Dermis microvascular lymphatic vessel endothelial cell (primary cell): ENCODE measurements at places on chromosomes 16 and 17. TPM values are rescaled to one million over a fixed set of nuclear protein-coding genes. Genes with fewer than 3 reads are reported as not detected.

GRCh38 chr17:31497994-31498826 is 106.7 kb downstream of the RAB11FIP4 start:
- no peak for DNase-seq

DNA sequence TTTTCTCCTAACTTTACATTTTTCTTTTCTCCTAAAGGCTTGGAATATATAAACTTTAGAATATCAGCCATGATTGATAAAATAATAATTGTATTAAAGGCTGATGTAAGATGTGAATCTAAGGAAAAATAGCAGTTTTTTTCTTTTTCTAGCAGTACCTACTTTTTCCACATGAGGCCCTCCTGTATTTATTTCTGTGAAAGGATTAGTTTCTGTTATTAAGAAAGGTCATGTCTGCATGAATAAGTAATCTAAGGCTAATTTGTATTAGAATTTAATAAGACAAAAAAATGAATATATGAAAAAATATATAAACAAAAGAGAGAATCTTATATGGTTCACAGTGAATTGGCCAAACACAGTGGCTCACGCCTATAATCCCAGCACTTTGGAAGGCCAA is 85.3 kb downstream of the STXBP4 start:
- DNase-seq: no peak

DNA sequence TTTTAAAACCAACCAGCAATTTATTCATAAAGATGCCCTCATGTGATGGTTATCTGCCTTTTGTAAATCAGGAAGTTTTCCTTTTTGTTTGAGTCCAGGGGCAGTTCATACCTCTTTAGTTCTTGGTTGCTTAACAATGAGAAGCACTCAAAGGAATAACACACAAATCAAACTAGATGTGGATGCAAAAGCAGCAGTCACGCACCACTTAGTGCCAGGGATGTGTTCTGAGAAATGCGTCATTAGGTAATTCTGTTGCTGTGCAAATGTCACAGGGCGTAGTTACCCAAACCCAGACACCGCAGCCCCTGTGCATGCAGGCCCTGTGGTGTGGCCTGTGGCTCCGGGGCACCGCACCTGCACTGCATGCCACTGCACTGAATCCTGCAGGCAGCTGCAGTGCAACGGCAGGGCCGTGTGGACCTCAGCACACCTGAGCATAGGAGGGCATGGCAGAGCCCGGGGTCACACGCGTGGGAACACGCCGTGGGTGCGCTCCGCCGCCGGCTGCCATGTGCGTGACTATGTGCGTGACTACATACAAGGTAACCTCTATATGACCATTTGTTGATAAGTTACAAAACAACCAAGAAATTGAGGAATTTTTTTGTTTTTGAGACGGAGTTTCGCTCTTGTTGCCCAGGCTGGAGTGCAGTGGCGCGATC is 39.6 kb downstream of the PKD1 start:
- no peak for DNase-seq

- no peak for DNase-seq
Observed at GRCh38 chr17:46027048-46027975, 28.3 kb downstream of the STH start.

- DNase-seq: no peak
Observed at GRCh38 chr16:22357635-22357971, 16.8 kb downstream of the CDR2 start.

HOXB2 gene
- total RNA-seq: 0.51 and 0.63 TPM in 2 replicates

DNA sequence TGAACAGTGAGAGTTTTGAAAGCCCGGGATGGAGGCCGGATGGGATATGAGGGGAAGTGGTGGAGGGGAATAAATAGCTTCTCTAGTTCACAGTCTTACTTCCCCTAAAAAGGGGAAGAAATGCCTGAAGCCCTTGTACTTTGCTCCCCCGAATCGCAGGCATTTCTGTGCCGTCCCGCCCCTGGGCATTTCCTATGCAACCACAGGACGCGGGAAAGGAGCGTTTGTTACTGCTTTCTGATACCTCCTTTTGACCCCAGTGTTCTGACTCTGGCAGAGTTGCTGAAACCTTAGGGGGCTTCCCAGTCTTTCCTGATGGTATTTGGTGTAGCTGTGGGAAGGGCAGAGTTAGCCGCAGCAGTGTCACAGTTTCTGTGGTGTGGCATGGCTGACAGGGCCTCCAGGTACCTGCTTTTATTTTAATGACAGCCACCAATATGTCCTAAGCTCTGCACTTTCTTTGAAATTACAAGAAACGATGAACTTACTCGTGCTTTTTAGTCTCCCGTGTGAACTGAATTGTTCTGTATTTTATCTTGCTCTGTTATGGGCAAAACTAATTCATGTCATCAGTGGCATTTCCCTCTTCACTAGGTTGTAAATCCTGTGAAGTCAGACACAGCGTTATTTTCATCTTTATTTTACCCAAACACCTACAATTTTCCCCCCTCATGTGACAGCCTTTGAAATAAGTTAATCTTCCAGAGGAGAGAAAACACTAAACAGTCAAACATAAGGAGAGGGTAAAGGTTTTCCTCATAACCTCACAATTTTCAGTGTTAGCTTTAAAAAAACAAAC is 27.1 kb downstream of the USP10 start:
- no peak for DNase-seq

DNA sequence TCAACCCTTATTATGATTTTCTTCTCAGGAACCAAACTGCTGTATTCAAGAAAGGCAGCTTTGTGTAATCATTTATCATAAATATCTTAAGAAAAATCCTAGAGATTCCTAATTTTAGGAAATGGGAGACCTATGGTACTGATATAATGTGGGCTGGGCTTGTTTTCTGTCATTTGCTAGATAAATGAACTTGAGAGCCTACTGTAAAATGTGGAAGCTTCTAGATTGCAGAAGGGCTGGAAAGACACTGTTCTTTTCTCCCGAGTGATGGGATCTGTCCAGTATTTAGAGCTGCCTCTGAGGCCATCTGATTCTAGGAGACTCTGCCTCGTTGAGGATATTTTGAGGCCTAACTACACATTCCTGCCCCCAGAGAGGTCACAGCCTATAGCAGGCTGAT is 19.9 kb upstream of the STH start:
- no peak for DNase-seq

- DNase-seq: no peak
Observed at GRCh38 chr16:79826732-79827475, 226.4 kb upstream of the MAF start.

DNA sequence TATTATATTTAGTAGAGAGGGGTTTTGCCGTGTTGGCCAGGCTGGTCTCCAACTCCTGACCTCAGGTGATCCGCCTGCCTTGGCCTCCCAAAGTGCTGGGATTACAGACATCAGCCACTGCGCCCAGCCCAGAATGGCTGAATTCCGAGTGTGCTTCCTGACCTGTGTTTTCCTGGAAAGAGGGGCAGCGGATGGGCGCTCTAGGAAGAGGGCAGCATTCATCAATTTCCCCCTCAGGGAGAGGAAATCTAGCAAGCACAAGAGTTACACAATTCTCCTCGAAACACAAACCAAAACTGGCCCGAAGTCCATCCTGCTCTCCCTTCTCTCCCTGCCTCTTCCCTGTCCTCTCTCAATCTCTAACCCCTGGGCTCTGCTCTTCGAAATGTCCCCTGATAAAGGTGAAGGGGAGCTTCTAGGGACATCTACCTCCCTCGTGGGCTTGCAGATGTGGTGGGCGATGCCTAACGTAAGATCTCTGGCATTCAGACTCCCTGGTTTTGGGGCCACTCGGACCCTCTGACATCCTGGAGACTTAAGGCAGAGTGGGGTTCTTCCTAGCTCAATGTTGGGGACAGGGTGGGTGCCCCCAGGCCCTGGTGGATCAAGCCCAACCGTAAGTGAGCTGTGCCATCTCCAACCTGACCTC is 1.0 kb downstream of the IL27 start:
- no peak for DNase-seq

DNA sequence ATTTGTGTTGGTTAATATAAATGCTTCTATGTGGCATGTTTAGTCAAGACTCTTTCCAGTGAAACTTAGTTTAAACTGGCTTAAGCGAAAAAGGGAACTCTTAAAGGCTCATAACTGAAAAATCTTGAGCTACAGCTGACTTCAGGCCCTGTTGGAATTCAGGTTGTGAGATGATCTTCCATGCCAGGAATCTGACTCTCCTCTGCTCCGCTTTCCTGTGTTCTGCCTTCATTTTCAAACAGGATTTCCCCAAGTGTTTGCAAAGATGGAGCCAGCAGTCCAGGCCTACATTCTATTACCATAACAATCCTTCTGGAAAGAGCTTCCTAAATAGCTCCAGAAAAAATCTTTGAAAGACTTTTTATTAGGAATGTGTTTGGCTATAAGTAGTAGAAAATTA is 134.9 kb downstream of the NLK start:
- no peak for DNase-seq

DNA sequence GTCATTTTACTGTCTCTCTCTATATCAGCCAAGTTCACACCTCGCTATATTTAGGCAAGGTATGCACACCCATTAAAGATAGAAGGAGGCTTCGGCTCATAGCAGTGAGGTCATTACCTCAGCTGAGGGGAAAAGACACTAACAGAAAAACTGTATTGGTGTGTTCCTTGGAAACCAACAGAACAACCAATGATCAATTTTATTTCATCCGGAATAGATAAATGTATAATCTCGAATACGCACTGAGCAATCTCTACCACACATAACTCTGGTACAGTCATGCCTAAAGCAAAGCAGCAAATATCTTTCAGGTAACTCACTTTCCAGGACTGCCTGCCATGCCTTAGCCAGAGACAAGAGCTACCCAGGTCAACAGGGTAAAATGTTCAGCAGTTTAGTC is 109.9 kb upstream of the CORO6 start:
- no peak for DNase-seq

DNA sequence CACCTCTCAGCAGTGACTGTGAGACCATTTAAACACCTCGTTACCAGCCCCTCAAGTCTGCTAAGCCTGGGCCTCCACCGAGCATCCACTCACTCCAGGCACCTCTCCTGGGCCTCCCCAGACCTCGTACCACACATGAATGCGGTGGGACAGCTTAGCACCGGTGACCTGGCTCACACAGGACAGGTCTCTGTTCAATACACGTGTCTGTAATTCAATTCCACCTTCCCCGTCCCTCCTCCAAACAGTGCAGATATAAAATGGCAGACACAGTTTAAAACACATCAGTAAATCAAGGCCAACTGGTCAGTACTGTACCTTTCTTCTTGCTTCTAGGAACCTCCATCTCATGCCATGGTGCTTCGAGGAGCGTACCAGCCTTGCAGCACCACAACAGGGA is 73.9 kb downstream of the ZNF778 start:
- DNase-seq: no peak

PRAC2 gene
- not detected in 2 replicates for total RNA-seq

TP53TG3D gene
- 0.26 and 0.38 TPM in 2 replicates for total RNA-seq

- no peak for DNase-seq
Observed at GRCh38 chr17:4444782-4445473, 11.2 kb downstream of the SPNS3 start.

PCGF2 gene
- total RNA-seq: 3.2 and 5.6 TPM in 2 replicates

- DNase-seq: peak; percentile 78
Observed at GRCh38 chr17:48002266-48002915, 31.5 kb downstream of the CDK5RAP3 start.

- peak; percentile 59 for DNase-seq
Observed at GRCh38 chr17:8079291-8080207, 8.0 kb downstream of the ALOX12B start.

GRCh38 chr17:69872675-69873262 is 202.3 kb upstream of the KCNJ16 start:
- DNase-seq: no peak

- DNase-seq: no peak
Observed at GRCh38 chr16:89341697-89342694, 124.5 kb downstream of the ZNF778 start.

CCL8 gene
- 0.13 TPM in 2 replicates for total RNA-seq

- DNase-seq: no peak
Observed at GRCh38 chr16:28193530-28194423, 18.0 kb downstream of the XPO6 start.

- no peak for DNase-seq
Observed at GRCh38 chr16:75197522-75198134, 9.3 kb downstream of the CTRB2 start.

GRCh38 chr16:20744922-20745440 is 3.4 kb upstream of the THUMPD1 start:
- peak; percentile 28 for DNase-seq

DNA sequence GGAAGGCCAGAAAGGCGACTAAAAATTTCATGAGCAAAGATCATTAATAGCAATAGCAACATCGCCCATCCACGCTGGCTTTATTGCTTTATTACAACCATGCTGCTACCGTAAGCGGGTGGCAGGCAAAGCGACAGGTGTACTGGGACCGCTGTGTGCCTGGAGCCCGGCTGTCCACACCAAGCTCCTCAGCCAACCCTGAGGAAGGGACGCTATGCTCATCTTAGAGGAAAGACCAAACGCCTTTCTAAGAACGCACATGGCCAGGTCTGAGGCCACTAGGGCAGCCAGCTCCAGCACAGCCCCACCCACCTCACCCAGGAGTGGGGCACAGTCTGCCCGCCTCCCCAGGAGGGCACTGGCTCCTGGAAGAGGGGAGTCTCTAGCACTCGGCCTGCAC is 28.0 kb downstream of the PEMT start:
- no peak for DNase-seq

SCIMP gene
- total RNA-seq: not detected in 2 replicates

DNA sequence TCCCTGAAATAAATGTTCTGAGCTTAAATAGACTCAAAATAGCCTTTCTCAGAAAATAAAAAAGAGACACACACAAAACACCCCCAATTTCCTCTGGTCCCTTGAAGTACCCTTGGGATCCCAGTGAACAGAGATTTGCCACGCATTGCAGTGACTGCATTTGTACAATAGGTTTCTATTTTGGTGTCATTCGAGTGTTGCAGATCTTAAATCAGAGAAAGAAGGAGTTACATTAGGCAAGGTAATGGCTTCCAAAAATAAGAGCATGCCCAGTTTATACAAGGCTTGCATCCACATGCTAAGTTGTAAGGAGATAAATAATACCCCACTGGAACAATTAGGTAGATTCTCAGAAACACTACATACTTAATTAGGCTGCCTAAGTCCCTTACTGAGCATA is 2.2 kb downstream of the TOX3 start:
- DNase-seq: no peak

KRT20 gene
- not detected in 2 replicates for total RNA-seq

GRCh38 chr17:39486242-39486641 is 25.0 kb downstream of the CDK12 start:
- no peak for DNase-seq

DNA sequence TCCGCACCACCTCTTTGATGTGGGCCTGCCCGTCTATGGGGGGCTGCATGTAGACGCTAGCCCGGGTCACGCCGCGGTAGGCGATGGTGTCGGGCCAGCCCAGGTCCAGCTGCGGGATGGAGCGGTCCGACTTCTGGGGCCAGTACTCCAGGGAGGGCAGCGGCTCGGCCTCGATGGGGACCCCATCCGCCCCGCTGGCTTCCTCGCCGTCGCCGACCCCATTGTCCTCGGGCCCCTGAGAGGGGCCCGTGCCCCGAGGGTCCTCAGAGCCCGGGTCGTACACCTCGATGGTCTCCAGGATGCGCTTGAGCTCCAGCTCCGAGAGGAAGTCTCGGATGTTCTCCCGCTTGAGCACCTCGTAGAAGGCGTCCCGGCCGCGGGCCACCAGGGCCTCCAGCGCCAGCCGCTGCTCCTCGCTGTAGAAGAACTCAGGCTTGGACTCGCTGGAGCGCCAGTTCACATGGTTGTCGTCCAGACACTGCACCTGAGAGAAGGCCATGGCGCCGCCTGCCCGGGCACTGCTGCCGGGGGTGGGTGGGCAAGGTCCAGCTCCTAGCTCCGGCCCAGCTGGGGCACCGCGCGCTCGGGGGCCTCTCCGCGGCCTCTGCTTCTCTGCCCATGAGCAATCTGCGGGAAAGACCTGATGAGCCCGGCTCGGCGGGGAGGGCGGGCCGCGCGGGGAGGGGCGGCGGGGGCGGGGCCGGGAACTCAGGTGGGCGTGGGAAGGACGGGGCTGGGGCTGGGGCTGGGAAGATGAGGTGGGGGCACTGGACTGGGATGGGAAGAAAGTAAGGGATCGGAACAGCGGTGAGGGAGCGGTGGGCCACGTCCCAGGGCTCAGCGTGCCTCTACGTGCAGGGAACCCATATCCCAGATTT is 782 bp downstream of the FAM83G start:
- DNase-seq: peak; percentile 42
